ENCODE measurements at places on chromosomes 1 and 21. TPM values are rescaled to one million over a fixed set of nuclear protein-coding genes. Genes with fewer than 3 reads are reported as not detected.

Gene DYNLT5
- total RNA-seq: 0.32 TPM

Gene TMEM125
- 19.3 TPM for total RNA-seq

Gene OR2T3
- not detected for total RNA-seq

Gene GUCA2A
- total RNA-seq: not detected

Gene ARHGAP30
- total RNA-seq: 5.2 TPM

Data from breast epithelium (tissue), 4 donors.